A549 treated with Hydrocortisone at 1 μM for 4 hours (cell line): ENCODE measurements at places on chromosomes 6 and 20. TPM values are rescaled to one million over a fixed set of nuclear protein-coding genes. Genes with fewer than 3 reads are reported as not detected.

Gene SSTR4
- 0.32 to 0.60 TPM (median 0.49 TPM) in 5 replicates for total RNA-seq

Gene GINS1
- total RNA-seq: 29.1 to 38.4 TPM (median 36.5 TPM) in 5 replicates

Gene CRYBG1
- 0.50 to 0.73 TPM (median 0.56 TPM) in 5 replicates for total RNA-seq

Gene BMP6
- 13.4 to 20.4 TPM (median 18.7 TPM) in 5 replicates for total RNA-seq

Gene CD109
- total RNA-seq: 42.4 to 78.3 TPM (median 67.9 TPM) in 5 replicates

Gene AFG1L
- 1.6 to 2.3 TPM (median 2.0 TPM) in 5 replicates for total RNA-seq

Gene AKAP7
- total RNA-seq: 1.8 to 4.1 TPM (median 2.8 TPM) in 5 replicates
